ENCODE measurements at places on chromosomes 4 and X. TPM values are rescaled to one million over a fixed set of nuclear protein-coding genes. Genes with fewer than 3 reads are reported as not detected.

DNA sequence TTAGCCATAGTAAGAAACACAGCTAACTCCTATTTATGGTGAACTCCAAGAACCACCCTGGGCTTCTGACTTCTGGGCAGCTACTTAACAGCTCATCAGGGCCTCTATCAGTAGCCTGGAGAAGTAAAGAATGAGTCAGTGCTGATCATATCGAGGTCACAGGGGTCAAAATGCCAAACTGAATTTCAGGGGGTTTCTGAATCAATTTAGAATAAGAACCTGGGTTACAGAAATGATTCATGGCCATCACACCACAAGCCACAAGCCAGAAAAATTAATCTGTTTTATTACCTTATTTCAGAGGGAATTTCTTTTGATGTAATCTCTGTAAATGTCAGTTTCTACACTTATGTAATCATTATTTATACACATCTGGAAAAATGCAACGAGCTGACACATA, 64.4 kb downstream of the CHST7 start:
- H3K27me3 ChIP-seq, result no peaks in the 10 kb centered on the region
- H3K4me1 ChIP-seq, result no peaks in the 10 kb centered on the region
- no peak overlapping the region for H3K27ac ChIP-seq
- DNase-seq, result no peak
- no peak overlapping the region for H3K4me3 ChIP-seq

DNA sequence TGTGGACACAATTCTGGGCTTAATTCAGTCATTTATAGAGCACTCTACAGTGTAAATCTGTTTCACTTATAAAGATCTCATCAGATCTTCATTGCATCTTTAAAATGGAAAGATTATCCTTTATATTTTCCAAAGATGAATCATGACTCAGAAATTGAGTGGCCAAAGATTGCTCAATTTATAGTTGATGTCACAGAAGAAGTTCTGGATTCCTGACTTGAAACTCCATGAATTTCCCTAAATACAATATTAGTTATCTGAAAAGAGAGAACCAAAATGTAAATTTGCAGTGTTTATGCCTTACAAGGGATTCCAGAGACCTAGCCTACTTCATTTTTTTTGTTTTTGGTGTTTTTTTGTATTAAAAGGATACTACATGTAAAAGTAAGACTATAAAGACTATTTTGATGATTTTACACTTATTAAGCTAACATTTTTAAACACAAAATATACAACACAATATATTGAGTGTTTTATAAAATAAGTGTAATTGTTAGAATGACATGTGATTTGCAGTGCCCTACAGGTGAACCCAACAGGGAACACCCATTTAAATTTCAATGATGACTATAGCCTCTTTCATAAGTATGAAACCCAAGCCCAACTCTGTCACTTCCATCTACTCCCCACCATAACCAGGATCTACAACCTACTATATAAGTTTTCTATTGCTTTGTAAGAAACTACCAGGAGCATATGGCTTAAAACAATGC, 183.5 kb downstream of the PCDH7 start:
- H3K27me3 ChIP-seq, result no peaks in the 10 kb centered on the region
- H3K27ac ChIP-seq, result peak overlapping the region; percentile 9
- H3K4me3 ChIP-seq, result no peak overlapping the region
- H3K4me1 ChIP-seq, result peaks cover 28% of the 10 kb centered on the region
- no peaks in the 10 kb centered on the region for H3K36me3 ChIP-seq
- no peak for DNase-seq

GRCh38 chrX:13047759-13048158, 3.3 kb upstream of the FAM9C start:
- DNase-seq, result no peak
- no peak overlapping the region for H3K27ac ChIP-seq
- H3K4me3 ChIP-seq, result no peak overlapping the region
- no peaks in the 10 kb centered on the region for H3K4me1 ChIP-seq

DNA sequence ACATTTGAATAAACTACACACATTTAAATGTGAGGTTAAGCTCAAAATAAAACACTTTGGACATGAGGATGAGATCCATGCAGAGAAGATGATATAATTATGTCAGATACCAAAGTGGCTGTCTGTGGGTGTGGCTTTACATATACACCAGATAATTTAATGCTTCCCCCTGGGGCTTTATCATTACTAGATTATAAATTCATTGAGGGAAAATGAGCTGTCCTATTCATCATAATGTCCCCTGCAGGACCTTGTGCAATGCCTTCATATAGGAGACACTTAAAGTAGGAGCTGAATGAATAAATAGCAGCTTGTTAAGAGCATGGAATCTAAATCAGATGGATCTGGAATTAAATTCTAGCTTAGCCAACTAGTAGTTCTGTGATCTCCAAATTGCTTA, 49.7 kb downstream of the OTC start:
- H3K36me3 ChIP-seq, result no peaks in the 10 kb centered on the region
- H3K4me3 ChIP-seq, result no peak overlapping the region
- no peaks in the 10 kb centered on the region for H3K4me1 ChIP-seq

DNA sequence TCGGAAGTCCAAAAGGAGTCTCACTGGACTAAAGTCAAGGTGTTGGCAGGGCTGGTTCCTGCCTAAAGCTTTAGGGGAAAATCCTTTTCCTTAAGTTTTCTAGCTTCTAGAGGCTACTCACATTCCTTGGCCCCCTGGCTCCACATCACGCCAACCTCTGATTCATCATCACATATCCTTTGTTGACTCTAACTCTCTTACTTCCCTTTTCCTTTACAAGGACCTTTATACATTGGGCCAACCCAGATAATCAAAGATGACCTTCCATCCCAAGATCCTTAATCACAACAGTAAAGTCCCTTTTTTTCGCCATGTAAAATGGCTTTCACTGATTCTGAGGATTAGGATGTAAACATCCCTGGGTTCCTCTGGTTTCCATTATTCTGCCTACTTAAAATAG, 146.4 kb upstream of the DCAF8L1 start:
- no peak overlapping the region for H3K27ac ChIP-seq
- no peaks in the 10 kb centered on the region for H3K4me1 ChIP-seq
- no peak overlapping the region for H3K4me3 ChIP-seq
- H3K36me3 ChIP-seq, result no peaks in the 10 kb centered on the region
- H3K27me3 ChIP-seq, result no peaks in the 10 kb centered on the region

DNA sequence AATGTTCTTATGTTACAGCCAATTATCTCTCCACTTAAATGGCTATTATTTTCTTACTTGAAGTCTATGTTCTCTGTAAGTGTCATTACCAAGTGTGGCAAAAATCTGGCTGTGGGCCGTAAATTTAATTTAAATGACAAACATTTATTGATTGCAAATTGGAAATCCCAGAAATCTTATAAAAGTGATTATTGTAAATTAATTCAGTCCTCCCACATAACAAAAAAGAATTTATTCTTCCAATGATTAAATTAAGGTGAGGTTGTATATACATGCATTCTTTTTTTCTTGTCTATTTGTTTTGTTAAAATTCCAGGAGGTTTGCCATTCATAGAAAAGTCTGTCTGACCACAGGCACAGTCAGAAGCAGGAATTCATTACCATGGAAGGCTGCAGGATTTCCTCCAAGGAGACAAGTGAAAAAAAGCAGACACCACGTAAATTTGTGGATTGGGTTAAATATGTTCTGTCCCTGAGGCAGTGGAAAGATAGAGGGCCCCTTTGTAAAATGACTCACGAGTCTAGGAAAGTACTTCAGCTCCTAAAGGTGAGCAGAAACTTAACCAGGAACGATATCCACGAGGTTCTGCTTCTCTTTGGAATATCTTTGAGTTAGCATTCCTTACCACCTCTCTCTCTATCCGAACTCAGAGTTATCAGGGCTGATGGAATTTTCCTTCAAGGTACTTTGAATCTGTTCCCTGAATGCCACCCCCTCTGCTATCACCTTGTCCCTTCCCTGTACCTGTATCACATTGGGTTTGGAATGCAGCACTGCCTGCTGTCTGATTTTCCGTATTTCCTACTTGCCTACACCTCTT, 10.7 kb downstream of the PPARGC1A start:
- no peak overlapping the region for H3K4me3 ChIP-seq
- peaks cover 36% of the 10 kb centered on the region for H3K4me1 ChIP-seq
- no peaks in the 10 kb centered on the region for H3K36me3 ChIP-seq

GRCh38 chr4:105462576-105462975, 11.3 kb downstream of the PPA2 start:
- H3K4me3 ChIP-seq, result no peak overlapping the region
- H3K4me1 ChIP-seq, result no peaks in the 10 kb centered on the region
- no peaks in the 10 kb centered on the region for H3K27me3 ChIP-seq
- no peak for DNase-seq
- no peak overlapping the region for H3K27ac ChIP-seq
- no peaks in the 10 kb centered on the region for H3K36me3 ChIP-seq

GRCh38 chr4:159206427-159206871, 103.6 kb downstream of the RAPGEF2 start:
- H3K4me3 ChIP-seq, result no peak overlapping the region
- no peaks in the 10 kb centered on the region for H3K36me3 ChIP-seq
- peaks cover 14% of the 10 kb centered on the region for H3K4me1 ChIP-seq
- H3K27me3 ChIP-seq, result no peaks in the 10 kb centered on the region
- DNase-seq, result no peak

DNA sequence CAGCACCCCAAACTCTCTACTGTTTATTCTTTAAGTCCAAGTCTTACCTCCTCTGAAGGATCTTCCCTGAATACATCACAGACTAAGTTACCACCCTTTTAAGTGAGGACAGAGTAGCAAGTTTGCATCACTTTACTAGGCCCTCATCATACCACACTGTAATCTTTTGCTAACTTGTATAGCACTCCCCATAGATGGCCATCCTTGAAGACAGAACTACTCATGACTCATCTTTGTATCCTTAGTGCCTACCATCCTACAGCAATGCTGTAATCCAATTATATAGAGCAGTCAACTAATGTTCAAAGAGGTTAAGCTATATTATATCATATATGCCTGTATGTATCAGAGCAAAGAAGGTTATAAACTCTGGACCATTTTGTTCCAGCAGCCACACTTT, 101.4 kb downstream of the ADAMTS3 start:
- H3K27me3 ChIP-seq, result no peaks in the 10 kb centered on the region
- H3K4me3 ChIP-seq, result no peak overlapping the region
- no peaks in the 10 kb centered on the region for H3K36me3 ChIP-seq
- no peak overlapping the region for H3K27ac ChIP-seq

- no peaks in the 10 kb centered on the region for H3K27me3 ChIP-seq
- no peaks in the 10 kb centered on the region for H3K4me1 ChIP-seq
- H3K36me3 ChIP-seq, result no peaks in the 10 kb centered on the region
- no peak overlapping the region for H3K4me3 ChIP-seq
- DNase-seq, result no peak
These were observed 183.4 kb downstream of the ANKRD50 start for GRCh38 chr4:124529131-124529530.

- no peak overlapping the region for H3K4me3 ChIP-seq
- no peak overlapping the region for H3K27ac ChIP-seq
- no peaks in the 10 kb centered on the region for H3K27me3 ChIP-seq
- no peaks in the 10 kb centered on the region for H3K36me3 ChIP-seq
- DNase-seq, result no peak
These were observed 263.8 kb downstream of the ARHGAP24 start for GRCh38 chr4:85738721-85739120.

DNA sequence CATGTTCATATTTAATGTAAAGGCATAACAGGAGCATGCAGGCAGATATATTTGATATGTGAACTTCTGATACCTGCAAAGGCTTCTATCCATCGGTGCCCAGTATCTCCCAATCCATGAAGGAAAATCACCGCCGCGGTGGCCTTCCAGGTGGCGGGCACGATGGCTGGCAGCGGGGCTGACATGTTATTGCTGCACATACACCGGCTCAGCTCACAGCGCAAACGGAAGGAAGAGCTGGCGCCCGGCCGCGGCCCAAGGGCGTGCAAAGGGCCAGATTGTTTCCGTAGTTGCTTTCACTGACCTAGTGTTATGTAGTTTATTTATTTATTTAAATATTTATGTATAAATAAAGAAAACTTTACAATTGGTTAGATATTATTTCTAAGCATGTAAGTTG, 322.7 kb upstream of the PITX2 start:
- no peak for DNase-seq
- no peak overlapping the region for H3K27ac ChIP-seq
- H3K4me3 ChIP-seq, result no peak overlapping the region
- H3K36me3 ChIP-seq, result no peaks in the 10 kb centered on the region
- H3K4me1 ChIP-seq, result no peaks in the 10 kb centered on the region

GRCh38 chrX:118558926-118559325, 63.3 kb downstream of the DOCK11 start:
- no peaks in the 10 kb centered on the region for H3K36me3 ChIP-seq
- DNase-seq, result no peak
- H3K27ac ChIP-seq, result no peak overlapping the region
- no peaks in the 10 kb centered on the region for H3K27me3 ChIP-seq

- H3K4me1 ChIP-seq, result no peaks in the 10 kb centered on the region
- no peaks in the 10 kb centered on the region for H3K36me3 ChIP-seq
- no peak overlapping the region for H3K4me3 ChIP-seq
- H3K27ac ChIP-seq, result no peak overlapping the region
- no peaks in the 10 kb centered on the region for H3K27me3 ChIP-seq
These were observed 97.3 kb downstream of the RS1 start for GRCh38 chrX:18574591-18574990.

DNA sequence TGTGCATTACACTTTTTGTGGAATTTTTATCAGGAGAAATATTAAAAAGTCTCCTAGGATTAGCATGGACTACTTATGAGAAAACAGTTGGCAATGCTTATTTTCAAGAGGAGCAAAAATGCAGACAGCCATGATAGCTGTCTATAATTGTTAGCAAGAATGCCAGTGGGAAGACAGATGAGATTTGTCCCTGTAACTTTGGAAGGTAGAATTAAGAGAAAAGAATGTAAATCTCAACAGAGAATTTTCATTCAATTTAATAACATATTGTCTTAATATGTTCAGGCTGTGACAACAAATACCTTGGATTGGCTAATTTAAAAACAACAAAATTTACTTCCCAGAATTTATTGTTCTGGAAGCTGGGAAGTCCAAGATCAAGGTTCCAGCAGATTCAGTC, 349.2 kb downstream of the IQCM start:
- DNase-seq, result no peak
- no peak overlapping the region for H3K27ac ChIP-seq
- no peaks in the 10 kb centered on the region for H3K27me3 ChIP-seq
- H3K36me3 ChIP-seq, result no peaks in the 10 kb centered on the region
- H3K4me1 ChIP-seq, result no peaks in the 10 kb centered on the region

DNA sequence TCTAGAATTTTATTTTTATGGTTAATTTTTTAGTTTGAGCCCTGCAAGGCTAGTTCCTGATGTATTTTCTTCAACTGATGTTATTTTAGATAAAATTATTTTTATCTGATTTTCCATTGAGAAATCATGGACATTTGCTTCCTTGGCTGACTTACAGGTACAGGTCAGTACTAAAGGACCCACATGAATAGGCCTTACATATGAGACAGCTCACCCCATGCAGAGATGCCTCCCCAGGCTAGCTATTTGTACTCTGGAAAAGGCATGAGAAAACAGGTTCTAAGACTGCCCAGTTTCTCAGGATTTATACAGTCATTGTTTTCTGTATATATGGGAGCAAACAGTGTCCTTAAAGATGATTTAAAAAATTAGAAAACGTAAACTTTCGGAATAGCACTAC, 255.5 kb downstream of the BMPR1B start:
- no peaks in the 10 kb centered on the region for H3K4me1 ChIP-seq
- H3K4me3 ChIP-seq, result no peak overlapping the region

The GPR119 gene
- polyA plus RNA-seq, result not detected

The HTR2C gene
- not detected for polyA plus RNA-seq

The HS3ST1 gene
- polyA plus RNA-seq, result 3.6 TPM

The ABCD1 gene
- polyA plus RNA-seq, result 1.8 TPM

The GPR101 gene
- polyA plus RNA-seq, result not detected

The MAP3K15 gene
- 0.69 TPM for polyA plus RNA-seq

The POF1B gene
- 22.2 TPM for polyA plus RNA-seq

The HMGB2 gene
- polyA plus RNA-seq, result 129 TPM

The NAA11 gene
- polyA plus RNA-seq, result not detected

The MAGEA8 gene
- polyA plus RNA-seq, result not detected

The CD38 gene
- polyA plus RNA-seq, result 1.4 TPM

The HDAC6 gene
- polyA plus RNA-seq, result 69.9 TPM

The PDCL2 gene
- polyA plus RNA-seq, result not detected

The GPRIN3 gene
- polyA plus RNA-seq, result 4.6 TPM

The IDS gene
- polyA plus RNA-seq, result 43.8 TPM
